Cerebellum (tissue), 4 donors: ENCODE measurements at places on chromosomes 2 and 18.
A peak's percentile ranks its signal among the peaks of the same experiment; 100 is the strongest.

GRCh38 chr2:192159208-192159607 lies 35.5 kb downstream of the TMEFF2 start:
- no peak for DNase-seq

DNA sequence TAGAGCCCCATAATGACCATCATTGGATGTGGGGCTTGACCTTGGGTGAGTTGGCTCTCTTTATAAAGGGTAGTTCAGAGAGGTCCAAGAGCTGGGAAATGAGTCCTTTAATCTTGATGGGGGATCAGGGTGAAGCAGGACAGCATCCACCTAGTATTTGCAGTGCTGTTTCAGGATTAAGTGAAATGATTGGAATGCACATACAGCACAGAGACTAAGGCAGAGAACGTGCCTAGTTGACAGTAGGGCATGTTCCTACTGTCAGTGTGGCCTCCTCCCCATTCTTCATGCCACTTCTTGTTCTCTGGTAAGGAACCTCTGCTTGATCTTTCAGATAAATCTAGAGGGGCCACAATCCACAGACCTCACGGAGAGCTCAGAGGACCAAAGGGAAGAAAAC lies 78.9 kb downstream of the TRIM43 start:
- DNase-seq = no peak

DNA sequence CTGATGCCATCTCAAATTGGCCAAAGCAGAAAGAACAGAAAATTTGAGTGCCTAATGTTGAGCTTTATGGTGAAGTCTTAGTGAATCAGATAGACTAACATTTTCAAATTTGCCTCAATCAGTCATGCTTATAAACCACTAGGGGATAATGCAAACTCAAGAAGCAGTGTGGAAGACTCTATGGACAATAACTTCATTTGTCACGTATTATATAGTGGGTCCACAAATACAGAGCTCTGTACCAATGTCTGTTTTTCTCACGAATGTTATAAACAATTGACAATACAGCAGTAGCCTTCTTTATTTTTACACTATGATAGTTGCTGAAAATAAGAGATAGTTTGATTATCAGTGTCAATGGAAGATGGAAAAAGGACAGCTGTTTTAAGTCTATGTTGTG lies 190.8 kb upstream of the SLC8A1 start:
- no peak for DNase-seq

DNA sequence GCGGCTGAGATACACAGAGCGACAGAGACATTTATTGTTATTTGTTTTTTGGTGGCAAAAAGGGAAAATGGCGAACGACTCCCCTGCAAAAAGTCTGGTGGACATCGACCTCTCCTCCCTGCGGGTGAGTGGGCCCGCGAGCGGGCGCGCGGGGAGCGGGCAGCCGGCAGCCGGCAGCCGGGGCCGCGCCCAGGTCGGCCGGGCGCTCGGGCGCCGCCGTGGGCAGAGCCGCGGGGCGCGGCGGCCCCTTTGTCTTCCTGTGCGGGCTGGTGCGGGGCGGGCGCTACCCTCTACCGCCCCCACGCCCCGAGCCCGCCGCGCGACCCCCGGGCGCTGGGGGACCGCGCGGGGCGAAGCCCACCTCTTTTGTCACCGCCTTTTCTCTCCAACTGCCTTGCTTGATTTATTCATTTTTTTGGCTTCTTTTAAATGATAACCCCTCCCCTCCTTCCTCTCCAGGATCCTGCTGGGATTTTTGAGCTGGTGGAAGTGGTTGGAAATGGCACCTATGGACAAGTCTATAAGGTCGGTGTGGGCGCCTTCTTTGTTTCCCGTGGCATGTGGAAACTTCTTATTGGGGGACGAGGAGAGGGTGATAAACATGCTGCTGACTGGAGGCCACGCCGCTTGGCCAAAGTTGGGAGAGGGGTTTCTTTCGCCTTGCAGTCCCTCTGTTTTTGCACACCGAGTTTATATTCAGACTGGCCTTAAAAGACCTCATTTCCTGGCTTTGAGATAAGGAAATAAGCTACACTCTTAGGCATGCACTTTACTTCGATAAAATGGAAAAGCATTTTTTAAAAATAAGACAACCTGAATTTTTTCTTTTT lies 722 bp downstream of the MAP4K4 start:
- DNase-seq = peak; percentile 49
